NCI-H2171 treated with DMSO at 0.1 percent for 48 hours (cell line): ENCODE measurements at places on chromosomes 7 and 10.
A peak's percentile ranks its signal among the peaks of the same experiment; 100 is the strongest.

GRCh38 chr7:36348256-36348655, 41.4 kb upstream of the ANLN start:
- no peak for DNase-seq

DNA sequence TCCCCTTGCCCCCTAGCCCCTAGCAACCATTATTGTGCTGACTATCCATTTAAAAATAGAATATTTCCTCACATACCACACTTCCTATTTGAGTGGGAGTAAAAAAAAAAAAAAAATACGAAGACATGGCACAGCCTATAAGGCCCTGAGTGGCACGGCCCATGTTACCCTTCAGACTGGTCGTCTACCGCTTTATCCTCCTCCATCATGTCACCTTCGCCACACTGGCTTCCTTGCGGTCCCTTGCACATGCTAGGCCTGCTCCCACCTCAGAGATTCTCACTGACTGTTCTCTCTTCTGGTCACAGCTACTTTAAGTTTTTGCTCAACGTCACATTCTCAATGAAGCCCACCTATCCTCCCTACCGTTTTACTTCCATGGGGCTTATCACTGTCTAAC, 130.3 kb downstream of the ATE1 start:
- DNase-seq, result no peak

DNA sequence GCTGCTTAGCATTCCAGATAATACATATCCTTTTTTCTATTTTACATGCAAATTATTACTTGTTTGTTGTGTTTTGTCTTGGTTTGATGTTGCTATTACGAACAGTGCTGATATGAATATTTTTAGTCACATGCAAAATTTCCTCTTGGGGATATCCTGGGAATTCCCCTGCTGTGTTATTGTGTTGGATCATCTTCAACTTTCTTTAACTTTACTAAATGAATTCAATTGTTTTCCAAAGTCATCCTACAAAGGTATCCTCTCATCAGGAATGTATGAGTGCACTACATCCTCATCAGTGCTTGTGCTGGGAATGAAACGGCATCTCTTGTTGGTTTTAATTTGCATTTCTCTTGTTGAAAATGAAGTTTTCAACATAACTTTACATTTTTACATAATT, 87.1 kb downstream of the AASS start:
- DNase-seq, result no peak

DNA sequence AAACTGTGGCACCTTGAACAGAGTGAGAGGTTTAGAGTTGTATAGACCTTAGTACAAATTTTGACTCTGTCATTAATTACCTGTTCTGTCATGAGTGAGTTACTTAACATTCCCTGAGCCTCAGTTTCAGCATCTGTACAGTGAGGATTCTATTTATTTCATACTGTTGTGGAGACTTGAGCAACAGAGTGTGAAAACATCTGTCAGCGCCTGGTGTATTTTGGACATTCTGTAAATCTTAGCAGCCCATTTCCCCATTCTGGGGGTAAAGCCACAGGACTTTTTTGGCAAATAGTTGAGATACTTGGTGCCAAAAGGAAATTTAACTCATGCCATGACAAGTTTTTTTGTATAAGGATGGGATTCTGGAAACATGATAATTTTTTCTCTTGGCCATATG, 94.8 kb downstream of the AUTS2 start:
- DNase-seq, result no peak

- DNase-seq, result peak; percentile 31
Observed at GRCh38 chr7:151518105-151518946, 1.4 kb downstream of the RHEB start.

- no peak for DNase-seq
Observed at GRCh38 chr7:100154651-100155491, 3.7 kb downstream of the TRAPPC14 start.

DNA sequence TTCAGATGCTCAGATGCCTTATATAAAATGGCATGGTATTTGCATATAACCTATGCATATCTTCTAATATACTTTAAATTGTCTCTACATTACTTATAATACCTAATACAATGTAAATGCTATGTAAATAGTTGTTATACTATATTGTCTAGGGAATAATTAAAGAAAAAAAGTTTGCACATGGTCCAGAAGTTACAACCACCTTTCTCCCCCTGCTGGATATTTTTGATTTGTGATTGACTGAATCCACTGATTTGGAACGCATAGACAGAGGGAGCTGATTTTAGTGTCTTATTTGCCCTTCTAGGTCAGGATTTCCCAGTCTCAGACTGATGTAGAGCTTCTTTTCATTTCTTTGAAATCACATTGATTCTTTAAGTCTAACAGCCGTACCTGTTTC, 31.8 kb downstream of the MDFIC start:
- DNase-seq, result no peak

GRCh38 chr7:106127984-106128780, 16.1 kb upstream of the SYPL1 start:
- DNase-seq, result no peak

GRCh38 chr10:50529660-50530059, 94.1 kb downstream of the SGMS1 start:
- no peak for DNase-seq

DNA sequence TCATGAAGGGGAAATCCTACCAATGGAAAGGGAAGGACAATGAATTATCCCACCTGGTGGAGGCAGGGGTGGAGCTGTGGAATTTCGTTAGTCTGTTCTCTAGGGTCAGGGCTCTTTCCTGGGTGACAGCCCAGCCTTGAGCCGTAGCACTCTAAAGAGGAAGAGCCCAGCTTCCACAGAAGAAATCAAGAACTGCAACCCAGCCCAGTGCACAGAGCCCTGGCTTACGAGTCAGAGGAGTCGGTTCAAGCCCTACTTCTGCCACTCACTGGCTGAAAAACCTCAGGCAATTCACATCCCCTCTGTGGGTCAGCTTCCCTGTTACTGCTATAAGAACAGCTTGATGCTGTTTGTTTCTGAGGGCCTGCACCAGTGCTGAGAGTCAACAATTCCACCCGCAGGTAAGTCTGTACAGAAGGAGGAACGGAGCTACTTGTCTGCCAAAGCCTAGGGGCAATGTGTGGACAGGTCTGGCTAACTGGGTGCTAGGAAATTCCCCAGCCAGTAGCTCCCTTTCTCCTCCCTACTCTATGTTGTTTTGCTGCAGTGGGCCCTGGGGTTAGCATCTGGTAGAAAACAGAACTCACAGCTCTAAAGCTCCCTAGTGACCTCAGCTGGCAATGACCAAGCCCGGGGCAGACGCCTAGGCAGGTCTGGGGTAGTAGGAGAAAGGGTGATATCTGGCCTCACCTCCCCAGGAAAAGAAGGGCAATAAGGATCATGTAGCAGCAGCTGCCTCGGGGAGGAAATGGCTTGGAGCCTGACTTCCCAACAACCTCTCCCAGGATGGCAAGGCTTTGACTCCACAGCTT, 3.3 kb downstream of the AVPI1 start:
- no peak for DNase-seq

DNA sequence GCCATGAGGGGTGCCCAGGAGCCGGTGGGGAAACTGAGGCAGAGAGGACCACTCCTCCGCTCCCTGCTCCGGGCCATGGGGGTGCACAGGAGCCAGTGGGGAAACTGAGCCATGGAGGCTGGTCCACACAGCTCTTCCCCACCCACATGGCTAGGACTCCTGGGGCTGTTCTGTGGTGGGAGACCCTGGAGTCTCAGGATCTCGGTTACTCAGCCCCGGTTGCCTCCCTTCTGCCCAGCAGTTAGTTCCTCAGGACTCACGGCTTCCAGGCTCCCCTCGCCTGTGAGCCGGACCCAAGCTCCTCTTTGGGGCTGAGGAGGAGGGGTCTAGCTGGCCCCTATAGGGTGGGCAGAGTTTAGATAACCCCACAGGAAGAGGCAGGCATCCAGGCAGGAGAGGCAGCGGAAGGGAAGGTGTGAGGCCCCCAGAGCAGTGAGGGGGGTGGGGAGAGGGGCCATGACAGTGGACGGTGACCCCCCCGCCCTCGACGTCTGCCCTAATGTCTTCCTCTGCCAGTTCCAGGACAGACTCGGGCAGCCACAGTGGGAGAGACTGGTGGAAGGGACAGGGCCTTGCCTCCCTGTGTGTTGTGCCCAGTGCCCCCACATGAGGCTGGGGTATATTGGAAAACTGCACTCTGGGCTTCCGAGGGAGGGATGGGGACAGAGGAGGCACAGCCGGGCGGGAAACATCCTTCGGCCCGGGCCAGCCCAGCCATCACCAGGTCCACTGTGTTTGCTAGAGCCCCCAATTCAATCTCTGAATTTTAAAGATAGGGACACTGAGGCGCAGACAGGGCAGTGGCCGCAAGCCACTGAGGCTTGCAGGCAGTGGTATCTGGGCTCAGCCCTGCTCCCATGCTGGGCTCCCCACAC, 4.3 kb downstream of the ELFN1 start:
- DNase-seq, result no peak

GRCh38 chr7:150446288-150446938, 4.0 kb upstream of the GIMAP8 start:
- DNase-seq, result no peak

DNA sequence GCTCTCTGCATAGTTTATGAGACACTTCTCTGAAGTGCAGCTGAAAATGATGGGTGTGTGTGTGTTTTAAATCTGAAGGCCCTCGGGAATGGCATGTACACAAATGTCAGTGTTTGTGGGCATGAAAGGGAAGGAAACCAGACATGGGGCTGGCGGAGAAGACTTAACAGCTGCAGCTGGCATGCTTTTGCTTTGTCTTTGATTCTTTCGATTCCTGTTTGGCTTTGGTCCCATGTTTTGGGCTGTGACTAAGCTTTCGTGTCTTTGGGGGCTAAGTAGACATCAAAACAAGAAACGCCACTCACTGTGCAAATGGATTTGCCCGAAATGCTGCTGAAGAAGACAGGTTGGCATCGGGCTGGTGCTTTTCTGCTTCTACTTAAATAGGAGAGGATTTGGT, 179.3 kb downstream of the PFKFB3 start:
- no peak for DNase-seq

DNA sequence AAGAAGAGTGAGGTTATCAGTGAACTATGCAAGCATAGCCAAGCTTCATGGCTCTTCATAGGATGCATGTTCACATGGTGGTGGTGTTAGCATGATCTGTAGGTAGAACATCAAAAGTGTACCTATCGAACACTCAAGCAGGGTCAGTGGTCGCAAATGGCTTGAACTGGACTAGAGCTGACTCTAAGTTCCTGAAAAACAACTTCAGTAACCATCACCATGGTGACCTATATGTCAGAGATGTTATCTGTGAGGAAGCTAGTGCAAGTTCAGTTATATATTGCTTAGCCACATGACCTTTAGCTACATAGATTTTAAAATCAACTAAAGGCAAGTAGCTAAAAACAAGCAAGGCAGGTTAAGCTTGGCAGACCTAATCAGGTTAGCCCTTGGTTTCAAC, 163.1 kb upstream of the AGR3 start:
- no peak for DNase-seq

GRCh38 chr10:5466451-5467206, 32.7 kb downstream of the CALML5 start:
- DNase-seq, result peak; percentile 77

- no peak for DNase-seq
Observed at GRCh38 chr10:103651783-103652476, 158.4 kb downstream of the NEURL1 start.

DNA sequence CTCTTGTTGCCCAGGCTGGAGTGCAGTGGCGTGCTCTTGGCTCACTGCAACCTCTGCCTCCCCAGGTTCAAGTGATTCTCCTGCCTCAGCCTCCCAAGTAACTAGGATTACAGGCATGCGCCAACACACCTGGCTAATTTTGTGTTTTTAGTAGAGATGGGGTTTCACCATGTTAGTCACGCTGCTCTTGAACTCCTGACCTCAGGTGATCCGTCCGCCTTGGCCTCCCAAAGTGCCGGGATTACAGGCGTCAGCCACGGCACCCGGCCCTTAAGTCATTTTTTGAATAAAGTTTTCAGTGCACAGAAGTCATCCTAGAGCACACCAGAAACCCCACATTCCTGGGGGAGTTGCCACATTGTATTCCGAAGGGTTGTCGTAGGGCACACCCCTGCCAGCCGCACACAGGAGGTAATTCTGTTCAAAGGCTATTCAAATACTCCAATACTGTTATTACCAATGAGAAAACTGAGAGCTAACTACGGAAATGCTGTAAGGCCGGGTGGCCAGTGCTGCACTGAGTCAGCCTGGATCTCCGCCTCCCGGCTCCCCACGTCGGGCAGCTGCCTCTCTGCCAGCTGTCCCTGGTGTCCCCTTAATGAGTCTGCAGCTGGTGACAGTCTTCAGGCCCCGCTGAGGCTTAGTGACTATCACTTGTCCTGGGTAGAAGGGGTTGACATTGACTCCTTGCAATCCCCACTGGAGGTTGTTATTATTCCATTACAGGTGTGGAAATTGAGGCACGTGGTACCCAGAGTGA, 8.6 kb upstream of the RFC2 start:
- DNase-seq, result no peak

DNA sequence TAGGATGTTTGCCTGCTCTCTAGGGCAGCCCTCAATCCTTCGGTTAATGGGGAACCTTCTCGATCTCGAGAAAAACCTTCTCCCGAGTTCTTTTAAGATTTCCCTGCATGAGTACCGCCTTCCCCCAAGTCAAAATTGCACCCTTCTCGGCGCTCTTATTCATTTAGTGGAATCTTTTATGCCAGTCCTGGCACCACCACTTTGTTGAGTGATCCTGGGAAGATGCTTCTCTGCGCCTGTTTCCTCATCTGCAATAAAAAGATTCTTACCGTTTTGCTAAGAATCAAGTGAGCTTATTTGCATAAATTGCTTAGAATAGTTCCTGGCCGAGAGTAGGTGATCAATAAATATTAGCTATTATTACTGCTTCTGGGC, 697 bp downstream of the ARPC1A start:
- no peak for DNase-seq

DNA sequence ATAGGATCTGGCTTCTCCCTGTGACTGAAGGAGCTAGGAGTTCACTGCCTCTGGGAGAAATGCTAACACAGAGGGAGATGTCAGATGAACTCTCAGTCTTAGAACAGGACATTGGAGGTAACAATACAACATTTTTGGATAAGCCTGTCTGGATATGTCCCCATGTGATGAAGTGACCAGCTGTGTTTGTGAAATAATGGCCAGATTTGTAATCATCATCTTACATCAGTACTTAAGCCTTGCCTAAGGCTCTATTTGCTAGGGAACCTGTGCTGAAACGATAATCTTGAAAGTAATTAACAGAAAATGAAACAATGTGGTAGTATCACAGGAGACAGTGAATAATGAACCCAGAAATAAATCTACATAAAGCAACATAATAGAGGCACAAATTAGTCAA, 56.2 kb downstream of the CRPPA start:
- no peak for DNase-seq

DNA sequence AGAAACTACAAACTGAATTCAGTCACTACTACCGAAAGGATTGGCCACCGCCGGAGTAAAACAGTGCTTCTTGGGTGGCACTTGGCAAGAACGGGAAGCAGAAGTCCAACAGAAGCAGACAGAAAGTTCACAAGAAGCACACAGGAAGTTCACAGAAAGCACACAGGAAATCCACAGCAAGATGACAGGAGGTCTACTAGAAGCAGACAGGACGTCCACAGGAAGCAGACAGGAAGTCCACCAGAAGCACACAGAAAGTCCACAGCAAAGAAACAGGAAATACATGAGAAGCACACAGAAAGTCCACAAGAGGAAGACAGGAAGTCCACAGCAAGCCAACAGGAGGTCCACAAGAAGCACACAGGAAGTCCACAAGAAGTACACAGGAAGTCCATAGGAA, 399.2 kb upstream of the AUTS2 start:
- DNase-seq, result no peak

GRCh38 chr7:50285269-50285668, 19.2 kb upstream of the IKZF1 start:
- no peak for DNase-seq

- no peak for DNase-seq
Observed at GRCh38 chr7:3032256-3032655, 11.4 kb downstream of the CARD11 start.

GRCh38 chr7:92723943-92724342, 112.4 kb downstream of the CDK6 start:
- no peak for DNase-seq
